ENCODE measurements at places on chromosomes 3 and 15. TPM values are rescaled to one million over a fixed set of nuclear protein-coding genes. Genes with fewer than 3 reads are reported as not detected.

The ENTPD3 gene
- 2.6 TPM for polyA plus RNA-seq

The FAM3D gene
- polyA plus RNA-seq: 4.3 TPM

The C3orf70 gene
- polyA plus RNA-seq: 1.1 TPM

The PRKAR2A gene
- polyA plus RNA-seq: 9.0 TPM

The KCNMB2 gene
- not detected for polyA plus RNA-seq

The IFT80 gene
- 13.5 TPM for polyA plus RNA-seq

The MCTP2 gene
- polyA plus RNA-seq: 8.1 TPM

The RNU5B-1 gene
- polyA plus RNA-seq: not detected

The SHC4 gene
- 0.91 TPM for polyA plus RNA-seq

The ALDH1L1 gene
- polyA plus RNA-seq: 22.6 TPM

The SEMA6D gene
- 23.4 TPM for polyA plus RNA-seq

The EPHB1 gene
- polyA plus RNA-seq: 4.5 TPM

The PRR20G gene
- not detected for polyA plus RNA-seq

The TUSC7 gene
- 0.17 TPM for polyA plus RNA-seq

The UBAP1L gene
- polyA plus RNA-seq: 2.5 TPM

The KNL1 gene
- polyA plus RNA-seq: 3.0 TPM

The FGF12 gene
- polyA plus RNA-seq: 2.1 TPM

The GHSR gene
- not detected for polyA plus RNA-seq

The PSTPIP1 gene
- polyA plus RNA-seq: not detected

The EIF4A2 gene
- polyA plus RNA-seq: 195 TPM

The CCR3 gene
- not detected for polyA plus RNA-seq

The LRRC31 gene
- polyA plus RNA-seq: 1.4 TPM

The GPR15 gene
- not detected for polyA plus RNA-seq

The OR4M2 gene
- not detected for polyA plus RNA-seq

The SIDT1 gene
- 1.9 TPM for polyA plus RNA-seq

The SMCO1 gene
- not detected for polyA plus RNA-seq

The DAZL gene
- not detected for polyA plus RNA-seq

The LIPC gene
- 34.3 TPM for polyA plus RNA-seq
